ENCODE measurements at places on chromosomes 3 and 15. TPM values are rescaled to one million over a fixed set of nuclear protein-coding genes. Genes with fewer than 3 reads are reported as not detected.

The SI gene
- total RNA-seq: not detected

The OCA2 gene
- not detected for total RNA-seq

The ANKUB1 gene
- not detected for total RNA-seq

The DIS3L gene
- total RNA-seq: 42.5 TPM

DNA sequence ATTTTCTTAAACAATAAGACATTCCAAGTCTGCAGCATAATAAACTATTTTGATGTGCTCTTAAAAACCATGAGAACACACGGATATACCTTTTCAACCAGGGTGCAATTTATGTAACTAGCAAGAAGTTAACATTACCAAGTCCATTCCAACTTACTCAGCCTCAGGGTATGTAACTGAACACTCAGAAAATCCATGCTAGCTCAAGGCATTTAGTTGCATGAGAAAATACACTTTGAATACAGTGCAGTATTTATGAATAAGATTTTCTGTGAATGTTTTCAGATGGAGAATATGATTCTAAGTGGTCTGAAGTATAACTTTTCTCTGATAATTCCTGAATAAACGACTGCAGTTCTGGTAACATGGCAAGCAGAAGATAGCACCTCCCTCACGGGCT, 124.3 kb downstream of the SNRK start:
- no peak for DNase-seq

GRCh38 chr3:27532426-27533260, 48.5 kb upstream of the SLC4A7 start:
- DNase-seq: no peak

DNA sequence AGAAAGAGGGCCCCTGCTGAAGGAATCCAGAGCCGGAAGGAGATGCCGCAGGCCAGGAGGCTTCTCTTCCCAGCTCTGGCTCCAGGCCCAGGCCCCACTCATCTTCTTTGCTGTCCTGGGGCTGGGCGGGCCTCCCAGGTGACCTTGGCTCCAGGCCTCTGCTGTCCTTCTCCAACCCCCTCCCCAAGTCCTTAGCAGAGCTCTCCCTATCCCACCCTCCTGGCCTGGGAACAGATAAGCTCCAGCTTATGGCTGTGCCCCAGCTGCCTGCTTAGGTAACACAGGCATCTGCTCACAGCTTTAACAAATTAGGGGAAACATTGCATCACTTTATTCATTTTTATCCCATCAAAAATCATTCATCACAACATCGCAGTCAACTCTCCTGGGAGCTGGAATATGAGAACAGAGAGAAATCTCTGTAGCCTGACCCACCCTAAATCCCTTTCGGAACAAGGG, 86.9 kb downstream of the SEMA5B start:
- DNase-seq: peak; percentile 77

GRCh38 chr3:107370907-107371306, 6.3 kb upstream of the CCDC54 start:
- DNase-seq: no peak

All from sigmoid colon (tissue), 7 donors.